ENCODE measurements at places on chromosomes 3 and 15.
A peak's percentile ranks its signal among the peaks of the same experiment; 100 is the strongest.

GRCh38 chr3:149352556-149352955 is 19.1 kb upstream of the TM4SF18 start:
- DNase-seq: peak; percentile 9

DNA sequence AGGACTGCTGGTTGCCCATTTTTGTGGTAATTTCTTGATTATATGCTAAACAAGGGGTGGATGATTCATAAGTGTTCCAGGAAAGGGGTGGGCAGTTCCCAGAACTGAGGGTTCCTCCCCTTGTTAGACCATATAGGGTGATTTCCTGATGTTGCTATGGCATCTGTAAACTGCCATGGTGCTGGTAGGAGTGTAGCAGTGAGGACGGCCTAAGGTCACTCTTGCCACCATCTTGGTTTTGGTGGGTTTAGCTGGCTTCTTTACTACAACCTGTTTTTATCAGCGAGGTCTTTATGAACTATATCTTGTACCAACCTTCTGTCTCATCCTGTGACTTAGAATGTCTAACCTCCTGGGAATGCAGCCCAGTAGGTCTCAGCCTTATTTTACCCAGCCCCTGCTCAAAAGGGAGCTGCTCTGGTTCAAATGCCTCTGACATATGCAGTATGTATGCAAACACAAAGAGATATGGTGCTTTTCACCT is 46.2 kb downstream of the C3orf38 start:
- DNase-seq: no peak

GRCh38 chr3:108223928-108224327 is 1.7 kb upstream of the IFT57 start:
- DNase-seq: no peak

- no peak for DNase-seq
These were observed 23.6 kb upstream of the BSN start for GRCh38 chr3:49530701-49531100.

- DNase-seq: no peak
These were observed 1.9 kb downstream of the KLF13 start for GRCh38 chr15:31328428-31328968.

GRCh38 chr15:70243686-70244540 is 146.2 kb upstream of the TLE3 start:
- DNase-seq: no peak

DNA sequence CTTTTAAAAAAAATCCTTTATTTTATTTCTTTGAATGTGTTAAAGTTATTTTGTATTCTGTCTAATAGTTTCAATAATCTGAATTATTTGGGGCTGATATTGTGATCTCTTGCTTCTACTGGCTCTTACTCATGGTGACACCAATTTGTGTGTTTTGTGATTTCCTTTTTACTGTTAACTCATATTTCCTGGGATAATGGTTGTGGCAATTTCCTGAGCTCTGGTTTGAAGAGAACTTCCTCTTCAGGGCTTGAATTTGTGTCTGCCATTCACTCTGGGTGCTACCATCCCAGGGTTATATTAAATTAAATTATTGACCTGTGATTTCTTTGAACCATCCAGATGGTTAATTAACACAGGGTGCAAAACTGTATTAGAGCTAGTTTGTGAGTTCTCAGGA is 60.4 kb upstream of the RNF7 start:
- DNase-seq: no peak

DNA sequence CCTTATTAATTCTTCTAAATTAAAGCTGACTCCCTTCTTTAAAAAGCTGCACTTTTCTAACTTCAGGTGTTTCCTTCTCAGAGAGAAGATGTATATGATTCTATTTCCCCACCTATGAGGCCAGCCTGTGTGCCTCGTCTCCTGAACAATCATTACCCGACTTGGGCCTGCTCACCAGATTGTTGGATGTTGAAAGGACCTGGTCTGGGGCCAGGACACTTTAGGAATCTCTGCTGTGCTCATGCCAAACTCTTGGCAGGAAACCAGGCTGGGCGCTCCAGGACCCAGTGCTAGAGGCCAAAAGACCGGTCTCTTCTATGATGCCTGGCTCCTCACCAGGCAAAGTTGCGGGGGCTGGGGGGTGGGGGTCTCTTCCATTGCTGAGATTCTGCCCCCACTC is 16.9 kb upstream of the LRRC31 start:
- DNase-seq: peak; percentile 64

DNA sequence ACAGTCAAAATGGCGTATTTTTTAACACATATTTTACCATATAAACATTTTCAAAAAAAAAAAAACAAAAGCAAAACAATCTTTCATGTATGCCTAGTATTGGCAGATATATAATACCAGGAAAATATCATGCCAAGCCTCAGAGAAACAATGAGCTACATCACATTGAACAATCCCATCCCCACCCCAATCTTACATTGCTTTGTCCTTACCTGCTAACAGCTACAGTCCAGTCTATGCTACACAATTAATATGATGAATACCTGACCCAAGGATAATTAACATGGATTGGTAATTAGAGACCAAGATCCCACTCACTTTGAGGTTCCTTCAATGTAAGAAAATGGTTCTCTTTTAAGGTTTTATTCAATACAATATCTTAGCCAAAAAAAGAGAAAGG is 7.6 kb upstream of the SATB1 start:
- no peak for DNase-seq

- no peak for DNase-seq
These were observed 364.5 kb downstream of the MAGI1 start for GRCh38 chr3:65674226-65674625.
